HuH-7 (cell line): ENCODE measurements at places on chromosomes 1 and 21.

- DNase-seq: no peak
These were observed 17.3 kb downstream of the PDC start for GRCh38 chr1:186443638-186444037.

- DNase-seq: no peak
These were observed 722.2 kb downstream of the MATN1 start for GRCh38 chr1:30001011-30001731.

DNA sequence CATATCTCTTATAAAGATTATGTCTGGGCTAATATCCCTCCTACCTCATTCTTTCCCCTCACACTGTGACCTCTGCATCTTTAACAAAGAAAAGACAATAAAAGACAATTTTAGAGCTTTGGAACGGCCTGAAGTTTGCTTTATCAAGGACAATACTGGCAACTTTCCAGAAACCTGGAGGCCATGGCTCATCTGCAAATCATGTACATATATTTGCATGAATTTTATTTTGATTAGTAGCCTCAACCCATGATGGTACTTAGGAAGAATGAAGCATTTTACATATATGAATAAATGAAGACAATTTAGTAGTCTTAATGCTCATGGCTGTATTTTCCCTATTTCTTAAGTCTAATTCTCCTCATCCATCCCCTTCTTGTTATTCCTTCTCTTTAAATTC lies 612.2 kb upstream of the CXADR start:
- DNase-seq: no peak

DNA sequence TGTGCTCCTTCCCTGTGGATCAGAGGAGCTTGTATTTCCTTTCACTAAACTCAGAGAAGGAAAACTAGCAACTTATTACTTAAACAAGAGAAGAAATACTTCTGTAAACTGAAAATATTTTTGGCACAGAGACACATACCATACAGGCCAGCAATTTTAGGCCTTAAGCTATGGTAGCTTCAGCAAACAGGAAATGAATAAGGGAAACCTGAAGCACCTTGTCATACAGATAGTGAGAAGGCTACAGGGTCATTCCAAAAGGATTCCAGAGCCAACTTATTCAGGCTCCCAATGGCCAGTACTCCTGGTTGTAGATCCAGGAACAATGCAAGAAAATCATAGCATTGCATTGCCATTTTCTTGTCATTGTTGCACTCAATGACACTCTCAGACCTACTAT lies 9.1 kb upstream of the KYAT3 start:
- DNase-seq: no peak

DNA sequence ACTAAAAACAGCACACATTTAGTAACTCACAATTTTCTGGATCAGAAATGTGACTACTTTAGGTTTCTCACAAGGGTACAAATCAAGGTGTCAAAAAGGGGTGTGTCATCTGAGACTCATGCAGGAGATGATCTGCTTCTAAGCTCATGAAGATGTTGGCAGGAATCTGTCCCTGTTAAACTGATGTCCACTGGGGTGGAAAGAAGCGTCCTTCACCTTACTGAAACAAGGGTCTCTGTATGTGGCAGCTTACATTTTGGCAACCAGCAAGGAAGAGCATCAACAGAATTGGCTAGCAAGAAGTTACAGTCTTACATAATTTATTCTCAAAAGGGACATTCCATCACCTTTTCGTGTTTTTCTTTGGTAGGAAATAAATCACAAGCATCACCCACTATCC lies 1223.8 kb downstream of the AMY1C start:
- DNase-seq: no peak

DNA sequence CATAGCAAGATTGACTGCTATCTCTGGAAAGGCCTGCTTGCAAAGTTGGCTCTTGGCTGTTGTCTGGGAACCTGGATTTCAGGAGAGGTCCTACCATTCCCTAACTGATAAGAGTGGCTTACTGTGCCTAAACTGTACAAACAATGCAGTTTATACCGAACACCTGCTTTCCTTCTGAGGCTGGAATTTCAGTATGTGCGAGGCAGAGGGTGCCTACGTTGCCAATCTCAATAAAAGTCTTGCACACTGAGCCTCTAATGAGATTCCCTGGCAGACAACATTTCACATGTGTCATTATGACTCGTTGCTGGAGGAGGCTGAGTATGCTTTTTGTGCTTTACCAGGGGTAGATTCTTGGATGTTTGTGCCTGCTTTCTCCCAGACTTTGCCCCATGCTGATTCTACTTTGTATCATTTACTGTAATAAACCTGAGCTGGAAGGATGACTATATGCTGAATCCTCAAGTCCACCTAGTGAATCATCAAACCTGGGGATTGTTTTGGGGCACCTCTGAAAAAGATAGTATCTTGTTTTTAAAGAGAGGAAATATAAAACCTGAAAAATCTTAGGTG lies 58.9 kb upstream of the GNG4 start:
- no peak for DNase-seq

GRCh38 chr1:186165303-186165702 lies 209.8 kb downstream of the TPR start:
- DNase-seq: peak; percentile 0

DNA sequence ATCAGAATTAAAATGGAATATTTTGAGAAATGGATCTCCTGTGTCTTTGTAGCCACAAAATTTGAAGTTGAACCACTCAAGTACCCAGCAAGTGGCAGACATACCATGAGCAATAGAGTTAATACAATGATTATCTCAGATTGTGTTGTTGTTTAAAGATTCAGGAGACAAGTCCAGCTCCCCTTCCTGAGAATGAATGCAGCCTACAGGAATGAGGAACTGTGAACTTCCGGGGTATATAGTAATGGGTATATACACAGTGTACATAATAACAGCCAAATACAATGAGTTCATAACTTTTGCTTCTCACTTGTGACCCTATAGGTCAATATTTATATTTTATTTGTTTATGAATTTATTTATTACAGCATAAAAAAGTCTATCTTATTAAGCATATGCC lies 445.0 kb downstream of the SETD4 start:
- DNase-seq: no peak

DNA sequence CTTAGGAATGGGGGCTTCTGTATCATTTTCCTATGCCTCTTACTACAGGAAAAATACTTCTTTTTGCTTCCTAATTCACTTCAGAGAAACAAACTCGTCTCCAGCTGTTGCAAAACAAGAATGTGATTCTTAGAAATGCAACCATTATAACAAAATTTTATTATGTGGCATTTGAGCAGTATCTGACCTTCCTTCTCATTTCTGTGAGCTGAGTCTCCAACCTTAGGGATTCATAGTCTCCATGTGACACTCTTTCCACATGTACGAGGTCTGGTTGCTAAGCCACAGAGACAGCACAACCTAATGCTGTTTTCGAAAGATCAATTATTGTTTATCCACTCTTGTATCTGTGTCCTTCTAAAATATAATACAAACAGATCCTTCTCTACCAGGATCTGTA lies 75.3 kb upstream of the RGS4 start:
- no peak for DNase-seq

DNA sequence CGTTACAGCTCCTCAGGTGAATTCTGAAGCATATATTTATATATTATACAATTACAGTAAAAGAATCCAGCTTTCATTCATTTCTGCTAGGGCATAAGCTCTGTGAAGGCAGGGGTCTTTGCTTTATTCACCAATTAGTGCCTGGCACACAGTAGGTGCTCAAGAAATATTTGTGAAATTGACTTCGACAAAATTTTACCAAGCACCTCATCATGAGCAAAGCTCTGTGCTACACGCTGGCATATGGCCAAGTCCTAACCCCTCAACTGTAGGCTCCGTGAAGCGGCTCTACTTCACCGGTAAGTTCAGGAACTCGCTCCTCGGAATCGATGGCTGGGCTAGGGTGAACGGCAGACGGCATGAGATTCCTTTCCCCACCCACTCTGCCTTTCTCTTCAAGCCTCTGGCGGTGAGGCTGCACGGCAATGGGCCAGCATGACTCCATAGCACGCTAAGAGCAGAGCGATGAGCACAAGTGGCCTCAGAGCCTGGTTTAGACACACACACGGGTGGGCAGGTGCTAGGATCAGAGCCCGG lies 8.7 kb downstream of the C1orf174 start:
- no peak for DNase-seq
